ENCODE measurements at places on chromosomes 16 and 17.
A peak's percentile ranks its signal among the peaks of the same experiment; 100 is the strongest.

- DNase-seq, result no peak
These were observed 8.2 kb downstream of the CENPX start for GRCh38 chr17:82014432-82014831.

DNA sequence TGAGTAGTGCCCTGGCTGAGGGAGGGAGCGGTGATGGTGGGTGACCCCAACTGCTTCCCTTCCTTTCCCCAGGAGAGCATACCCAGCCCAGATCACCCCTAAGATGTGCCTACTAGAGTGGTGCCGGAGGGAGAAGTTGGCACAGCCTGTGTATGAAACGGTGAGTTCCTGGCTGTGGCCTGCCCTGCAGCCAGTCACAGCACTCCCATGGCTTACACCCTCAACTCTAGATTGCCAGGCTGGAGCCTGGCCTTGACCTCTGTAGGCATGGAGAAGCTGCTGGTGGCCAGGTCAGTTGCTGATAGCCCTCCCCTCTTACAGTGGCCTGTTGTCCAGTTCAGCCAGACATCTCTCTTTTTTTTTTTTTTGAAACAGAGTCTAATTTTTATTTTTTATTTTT is 8.6 kb upstream of the NFATC3 start:
- DNase-seq, result no peak

GRCh38 chr17:76726776-76727718 is at the start of gene METTL23:
Gene METTL23 (plus strand): TSS chr17:76726839. CDS start chr17:76729711, 2,872 bp downstream.
- DNase-seq, result peak; percentile 74

GRCh38 chr16:82888591-82889001 is 261.8 kb downstream of the CDH13 start:
- peak; percentile 67 for DNase-seq

DNA sequence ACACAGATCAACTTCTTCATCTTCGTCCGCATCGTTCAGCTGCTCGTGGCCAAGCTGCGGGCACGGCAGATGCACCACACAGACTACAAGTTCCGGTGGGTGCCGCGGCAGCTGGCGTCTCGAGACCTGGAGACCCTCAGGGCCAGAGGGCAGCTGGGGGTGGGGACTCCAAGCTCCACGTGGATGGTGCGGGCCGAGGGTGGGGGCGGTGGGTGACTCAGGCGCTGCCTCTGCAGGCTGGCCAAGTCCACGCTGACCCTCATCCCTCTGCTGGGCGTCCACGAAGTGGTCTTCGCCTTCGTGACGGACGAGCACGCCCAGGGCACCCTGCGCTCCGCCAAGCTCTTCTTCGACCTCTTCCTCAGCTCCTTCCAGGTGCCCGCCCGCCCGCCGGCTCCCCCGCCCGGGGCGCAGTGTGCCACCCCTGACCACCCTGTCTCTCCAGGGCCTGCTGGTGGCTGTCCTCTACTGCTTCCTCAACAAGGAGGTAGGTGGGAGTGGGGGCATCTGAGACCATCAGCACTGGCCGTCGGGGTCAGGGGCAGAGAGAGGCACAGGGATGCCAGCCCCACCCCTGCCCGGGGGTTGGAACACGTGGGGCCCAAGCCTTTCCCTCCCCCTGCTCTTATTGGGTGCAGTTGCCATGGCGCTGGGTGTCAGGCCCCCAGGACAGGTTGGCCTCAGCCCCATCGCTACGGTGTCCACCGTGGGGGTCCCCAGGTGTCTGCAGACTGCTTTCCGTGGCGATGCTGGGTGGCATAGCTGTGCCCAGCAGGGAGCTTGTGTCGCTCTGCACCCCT is 8.8 kb downstream of the GCGR start:
- no peak for DNase-seq

- DNase-seq, result no peak
These were observed 290.4 kb downstream of the TOX3 start for GRCh38 chr16:52256310-52257078.

DNA sequence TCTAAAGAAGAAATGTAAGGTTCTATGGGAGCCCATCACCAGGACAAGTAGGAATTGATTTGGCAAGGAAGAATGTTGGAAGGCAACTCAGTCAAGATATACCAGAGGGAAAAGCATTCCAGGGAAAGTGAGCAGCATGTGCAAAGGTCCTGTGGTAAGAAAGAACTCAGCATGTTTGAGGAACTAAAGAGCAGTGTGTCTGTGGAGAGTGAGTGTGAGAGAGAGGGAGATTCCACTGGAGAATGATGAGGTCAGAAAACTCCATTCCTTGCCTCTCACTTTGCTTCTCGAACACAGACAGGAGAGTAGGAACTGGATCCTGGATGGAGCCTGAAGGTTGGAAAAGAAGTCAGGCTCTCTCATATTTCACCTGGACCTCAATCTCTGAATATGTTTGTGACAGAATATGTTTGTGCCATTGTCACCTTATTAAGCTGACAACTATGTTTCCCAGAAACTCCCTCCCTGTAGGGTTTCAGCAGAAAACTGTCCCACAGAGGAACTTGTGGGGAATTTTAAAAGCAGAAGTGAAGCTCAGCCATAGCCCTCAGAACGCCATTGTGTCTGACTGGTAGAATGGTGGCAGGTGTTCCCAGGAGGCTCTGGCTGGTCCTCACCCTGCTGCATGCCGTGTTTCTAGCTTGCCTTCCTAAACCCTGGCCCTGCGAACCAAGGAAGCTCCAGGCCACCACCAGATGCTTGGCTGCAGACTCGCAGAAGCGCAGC is 382.4 kb upstream of the XYLT1 start:
- no peak for DNase-seq

DNA sequence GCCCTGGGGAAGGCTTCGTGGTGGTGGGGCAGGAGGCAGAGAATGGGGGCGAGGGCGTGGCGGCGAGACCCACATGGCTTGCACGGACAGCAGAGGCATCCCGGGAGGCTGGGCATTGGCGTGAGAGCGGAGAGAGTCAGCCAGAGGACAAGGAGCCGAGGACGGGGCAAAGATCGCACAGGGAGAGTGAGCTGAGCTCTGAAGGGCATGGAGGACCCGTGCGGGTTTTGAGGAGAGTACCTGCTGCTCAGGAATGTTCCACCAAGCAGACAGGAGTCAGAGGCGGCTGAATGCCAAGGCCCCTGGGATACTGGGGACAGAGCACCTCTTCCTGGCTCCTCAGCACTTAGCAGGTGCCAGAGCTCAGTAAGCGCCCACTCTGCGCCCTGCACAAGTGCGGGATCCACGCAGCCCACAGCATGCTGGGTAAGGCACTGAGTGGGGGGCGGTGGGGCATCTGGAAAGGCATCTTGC is 47.8 kb downstream of the ARHGAP27 start:
- no peak for DNase-seq

DNA sequence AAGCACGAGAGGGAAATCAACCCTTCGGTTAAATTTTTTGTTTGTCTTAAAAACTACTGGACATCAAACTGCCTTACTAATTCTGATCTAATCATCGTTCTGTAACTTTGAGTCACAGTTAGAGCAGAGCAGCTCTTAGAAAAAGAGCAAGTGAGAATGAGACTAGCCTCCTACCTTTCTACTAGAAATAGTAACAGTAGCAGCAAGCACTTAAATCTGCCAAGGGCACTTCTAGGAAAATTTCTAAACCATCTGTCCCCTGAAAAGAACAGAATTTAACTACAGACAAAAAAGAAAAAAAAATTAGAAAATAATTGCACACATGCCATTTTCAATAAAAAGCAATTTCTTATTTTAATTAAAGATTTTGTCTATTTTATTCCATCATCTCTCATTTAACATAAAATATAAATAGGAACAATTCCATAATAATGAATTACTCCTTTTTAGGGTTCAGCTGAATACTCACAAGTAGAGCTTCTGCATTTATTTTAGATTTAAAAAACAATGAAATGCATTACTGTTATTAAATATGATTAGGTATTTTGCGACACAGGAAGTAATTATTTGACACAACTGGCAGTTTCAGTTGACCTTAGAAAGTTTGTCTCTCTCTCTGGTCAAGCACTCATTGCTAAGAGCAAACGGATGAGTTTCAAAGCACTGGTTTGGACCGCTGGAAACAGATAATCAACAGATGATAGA is 250.8 kb upstream of the SOX9 start:
- no peak for DNase-seq

GRCh38 chr16:28218109-28218508 is 6.3 kb upstream of the XPO6 start:
- DNase-seq, result peak; percentile 40

GRCh38 chr16:4389051-4389955 is 17.7 kb downstream of the VASN start:
- no peak for DNase-seq

- DNase-seq, result no peak
These were observed 6.1 kb downstream of the HIRIP3 start for GRCh38 chr16:29989111-29989858.

DNA sequence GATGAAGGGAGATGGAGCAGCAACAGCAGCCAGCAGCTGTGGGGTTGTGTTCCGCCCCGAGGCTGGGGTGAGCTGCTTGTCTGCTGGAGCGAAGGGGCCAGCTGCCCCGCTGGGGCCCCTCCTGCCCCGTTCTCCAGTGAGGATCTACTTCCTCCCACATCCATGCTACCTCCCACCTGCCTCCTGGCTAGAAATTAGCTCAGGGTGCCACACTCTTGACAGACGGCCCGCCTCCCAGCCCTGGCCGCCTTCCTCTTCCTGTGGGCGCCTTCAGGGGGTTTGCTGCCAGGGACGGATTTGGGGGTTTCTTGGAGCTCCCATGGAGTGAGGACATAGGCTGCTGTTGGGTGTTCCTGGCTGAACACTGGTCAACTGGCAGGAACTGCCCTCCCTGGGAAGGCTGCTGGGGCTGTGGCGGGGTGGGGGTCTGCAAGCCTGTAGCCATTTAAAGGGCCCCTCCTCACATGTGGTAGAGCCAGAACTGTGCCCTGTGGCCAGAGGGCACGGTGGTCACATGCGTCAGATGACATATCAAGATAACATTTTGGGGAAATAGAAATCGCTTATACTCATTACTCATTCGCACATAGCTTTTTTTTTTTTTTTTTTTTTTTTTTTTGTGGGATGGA is 13.1 kb downstream of the TBC1D24 start:
- no peak for DNase-seq

DNA sequence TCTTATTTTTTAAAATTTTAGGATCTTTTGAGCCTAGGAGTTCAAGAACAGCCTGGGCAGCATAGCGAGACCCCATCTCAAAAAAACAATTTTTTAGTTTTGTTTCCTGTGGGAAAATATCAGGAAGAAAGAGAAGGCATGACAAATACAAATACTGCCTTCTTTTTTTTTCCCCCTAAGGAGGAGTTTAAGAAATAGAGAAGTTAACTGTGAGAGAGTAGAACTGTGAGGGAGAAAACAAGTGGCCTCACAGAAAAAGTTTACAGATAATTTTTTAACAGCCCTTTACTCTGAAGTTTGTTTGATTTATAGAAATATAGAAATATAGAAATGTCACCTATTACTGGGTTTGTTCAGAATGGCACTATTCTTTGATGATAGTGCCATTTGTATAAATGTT is 21.1 kb downstream of the TTYH2 start:
- no peak for DNase-seq

DNA sequence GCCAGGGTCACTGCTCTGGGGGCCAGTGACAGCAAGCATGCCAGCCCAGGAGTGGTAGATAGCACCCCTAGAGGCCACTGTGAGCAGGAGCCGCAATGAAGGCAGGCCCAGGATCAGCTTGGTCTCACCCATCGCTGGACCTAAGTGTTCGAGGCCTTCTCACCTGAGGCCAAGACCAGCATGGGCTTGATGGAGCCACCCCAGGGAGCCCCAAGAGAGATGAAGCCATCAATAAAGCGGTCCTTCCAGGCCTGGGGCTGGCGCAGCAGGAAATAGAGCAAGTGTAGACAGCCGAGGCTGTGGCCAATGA is 1.8 kb downstream of the LCAT start:
- DNase-seq, result peak; percentile 27

GRCh38 chr17:30906101-30906911 is at the start of gene TEFM:
Gene TEFM (minus strand): TSS chr17:30906238. CDS start chr17:30906198, 40 bp downstream.
- peak; percentile 94 for DNase-seq

DNA sequence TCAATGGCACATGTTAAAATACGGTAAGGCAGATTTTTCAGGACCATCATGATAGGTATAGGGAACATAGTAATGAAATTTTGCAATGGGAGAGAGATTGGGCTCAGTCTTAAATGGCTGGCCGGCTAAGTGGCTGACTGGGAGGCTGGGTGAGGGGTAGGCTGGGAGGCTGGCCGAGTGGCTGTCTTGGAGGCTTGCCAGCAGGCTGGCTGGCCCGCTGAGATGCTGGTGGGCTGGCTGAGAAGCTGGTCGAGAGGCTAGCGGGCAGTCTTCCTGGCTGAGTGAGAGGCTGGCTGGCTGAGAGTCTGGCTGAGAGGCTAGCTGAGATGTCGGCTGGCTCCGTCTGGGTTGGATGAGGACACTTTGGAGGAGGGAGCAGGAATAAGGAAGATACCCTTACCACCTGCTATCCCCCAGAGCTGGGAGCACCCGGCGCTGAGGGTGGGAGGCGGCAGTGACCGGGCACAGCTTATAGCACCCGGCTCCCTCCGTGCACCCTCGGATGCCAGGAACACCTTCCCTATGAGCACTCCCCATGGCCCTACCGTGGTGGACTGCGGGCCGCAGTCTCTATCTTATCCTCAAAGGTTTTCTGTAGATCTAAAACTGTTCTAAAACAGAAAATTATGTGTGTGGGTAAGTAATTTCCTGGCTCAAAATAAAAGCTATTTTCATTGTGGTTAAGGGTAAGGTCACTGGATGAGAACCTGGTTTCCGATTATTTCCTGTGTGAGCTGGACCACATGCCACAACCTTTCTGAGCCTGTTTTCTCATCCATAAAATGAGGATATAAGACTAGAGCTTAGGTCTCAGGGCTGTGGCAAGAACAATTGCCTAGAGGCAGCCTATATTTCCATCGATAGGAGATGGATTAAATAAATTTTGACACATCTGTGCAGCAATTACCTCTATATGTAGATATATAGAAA is 34.5 kb upstream of the TMC5 start:
- no peak for DNase-seq

- DNase-seq, result no peak
These were observed 55.7 kb downstream of the ABR start for GRCh38 chr17:1123921-1124715.

DNA sequence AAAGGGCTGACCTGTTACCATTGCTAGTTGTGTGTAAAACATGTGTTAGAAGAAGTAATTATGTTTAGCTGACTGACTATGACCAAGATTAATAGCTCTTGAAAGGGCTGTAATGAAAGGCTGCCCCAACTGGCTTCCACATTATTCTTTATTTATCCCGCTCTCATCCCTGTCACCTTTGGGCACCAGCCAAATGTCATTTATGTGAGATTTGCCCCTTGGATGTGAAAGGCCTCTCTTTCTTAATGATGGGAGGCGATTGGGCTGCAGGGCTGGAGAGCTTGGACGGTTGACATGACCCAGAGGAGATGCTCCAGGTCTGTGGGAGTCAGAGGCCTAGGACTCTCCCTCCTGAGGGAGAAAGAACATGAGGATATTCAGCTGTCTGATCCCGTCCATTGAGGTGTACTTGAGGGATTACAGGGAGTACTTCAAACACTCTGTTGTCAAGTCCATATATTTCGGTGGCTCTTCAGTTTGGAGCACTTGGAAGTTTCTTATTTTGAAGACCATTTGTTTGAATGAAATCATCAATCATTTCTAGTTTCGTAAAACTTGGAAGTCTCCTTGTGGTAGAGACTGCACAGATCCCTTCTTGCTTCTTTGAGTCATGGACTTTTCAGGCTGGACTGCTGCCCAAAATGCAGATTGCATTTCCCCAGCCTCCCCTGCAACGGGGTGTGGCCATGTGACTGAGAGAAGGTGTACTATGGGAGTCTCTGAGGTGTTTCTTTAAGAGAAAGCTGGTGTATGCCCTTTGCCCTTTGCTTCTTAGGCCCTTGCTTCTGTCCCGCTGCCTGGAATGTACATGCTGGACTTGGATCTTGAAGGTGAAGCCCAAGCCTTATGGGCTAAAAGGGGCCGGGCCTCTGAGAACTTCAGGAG is 51.3 kb downstream of the FTO start:
- no peak for DNase-seq

GRCh38 chr17:43556292-43556691 is 10.2 kb upstream of the ETV4 start:
- no peak for DNase-seq

- no peak for DNase-seq
These were observed 360.9 kb upstream of the TNRC6C start for GRCh38 chr17:77597418-77598240.

Measured in astrocyte of the spinal cord (primary cell).